Hippocampal formation (tissue), 2 donors: ENCODE measurements at places on chromosomes 1 and 21.

- DNase-seq = no peak
These were observed 127.3 kb downstream of the HHIPL2 start for GRCh38 chr1:222420633-222421032.

DNA sequence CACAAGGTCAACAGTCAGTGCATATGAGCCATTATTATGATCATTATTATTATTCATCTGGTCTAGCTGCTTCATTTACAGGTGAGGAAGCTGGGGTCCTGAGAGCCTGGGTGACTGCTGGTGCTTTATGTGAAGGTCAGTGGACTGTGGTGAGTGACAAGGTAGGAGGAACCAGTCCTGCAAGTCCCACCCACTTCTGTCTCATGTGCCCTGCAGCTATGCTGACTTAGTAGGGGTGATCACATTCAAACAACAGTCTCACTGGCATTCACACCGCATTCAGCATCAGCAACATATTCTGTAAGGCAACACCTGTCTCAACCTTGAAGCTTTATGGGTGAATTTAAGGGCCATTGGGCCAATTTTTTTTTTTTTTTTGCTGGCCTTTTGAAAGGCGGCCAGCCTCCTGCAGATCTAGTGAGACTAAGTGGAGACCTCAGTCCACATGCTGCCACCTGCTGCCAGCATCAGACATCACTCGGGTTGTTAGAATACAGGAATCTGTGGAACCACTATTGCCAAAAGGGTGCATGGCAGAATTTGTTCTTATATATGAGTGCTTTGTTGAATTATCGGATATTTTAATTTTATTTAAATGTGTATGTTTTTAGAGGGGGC lies 59.9 kb upstream of the CACNA1E start:
- no peak for DNase-seq

- DNase-seq = no peak
These were observed at the start of gene PYHIN1 for GRCh38 chr1:158931055-158931737. PYHIN1 (plus strand) TSS chr1:158931552; CDS start chr1:158936911, 5,359 bp downstream.

GRCh38 chr21:18655931-18656330 lies 252.3 kb upstream of the TMPRSS15 start:
- DNase-seq = no peak

- peak; percentile 49 for DNase-seq
These were observed 34.3 kb downstream of the SLC35D1 start for GRCh38 chr1:67019600-67020136.

DNA sequence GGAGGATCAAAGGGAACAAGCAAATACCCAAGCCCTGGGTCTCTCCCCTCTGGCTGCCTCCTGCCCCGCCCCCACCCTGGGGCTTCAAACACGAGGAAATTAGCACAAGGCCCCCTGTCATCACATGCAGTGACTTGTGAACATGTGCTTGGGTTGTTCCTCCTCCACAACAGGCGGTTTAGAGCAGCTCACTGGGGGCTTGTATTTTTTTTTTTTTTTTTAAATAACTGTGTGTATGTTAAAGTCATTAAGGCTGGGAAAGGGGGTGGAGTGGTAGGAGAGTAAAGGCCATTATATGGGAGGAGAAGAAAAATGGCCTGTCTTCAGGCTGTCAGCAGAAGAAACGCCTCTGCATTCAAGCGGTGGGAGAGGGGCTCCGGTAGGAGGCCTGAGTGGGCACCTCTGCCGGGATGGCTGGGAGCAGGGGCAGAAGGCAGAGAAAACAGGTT lies 64.2 kb downstream of the PLXNA2 start:
- DNase-seq = no peak

GRCh38 chr1:202661136-202661845 lies 49.0 kb downstream of the SYT2 start:
- DNase-seq = no peak

GRCh38 chr1:47187231-47187925 lies 2.5 kb downstream of the PDZK1IP1 start:
- DNase-seq = no peak

GRCh38 chr1:119008483-119009311 lies 20.6 kb upstream of the TBX15 start:
- DNase-seq = peak; percentile 5

- no peak for DNase-seq
These were observed 14.6 kb downstream of the PTPRF start for GRCh38 chr1:43545339-43545694.

GRCh38 chr21:44846485-44847260 lies 26.8 kb downstream of the PTTG1IP start:
- DNase-seq = no peak

- DNase-seq = no peak
These were observed 124.6 kb upstream of the CAMK1G start for GRCh38 chr1:209458921-209459320.

DNA sequence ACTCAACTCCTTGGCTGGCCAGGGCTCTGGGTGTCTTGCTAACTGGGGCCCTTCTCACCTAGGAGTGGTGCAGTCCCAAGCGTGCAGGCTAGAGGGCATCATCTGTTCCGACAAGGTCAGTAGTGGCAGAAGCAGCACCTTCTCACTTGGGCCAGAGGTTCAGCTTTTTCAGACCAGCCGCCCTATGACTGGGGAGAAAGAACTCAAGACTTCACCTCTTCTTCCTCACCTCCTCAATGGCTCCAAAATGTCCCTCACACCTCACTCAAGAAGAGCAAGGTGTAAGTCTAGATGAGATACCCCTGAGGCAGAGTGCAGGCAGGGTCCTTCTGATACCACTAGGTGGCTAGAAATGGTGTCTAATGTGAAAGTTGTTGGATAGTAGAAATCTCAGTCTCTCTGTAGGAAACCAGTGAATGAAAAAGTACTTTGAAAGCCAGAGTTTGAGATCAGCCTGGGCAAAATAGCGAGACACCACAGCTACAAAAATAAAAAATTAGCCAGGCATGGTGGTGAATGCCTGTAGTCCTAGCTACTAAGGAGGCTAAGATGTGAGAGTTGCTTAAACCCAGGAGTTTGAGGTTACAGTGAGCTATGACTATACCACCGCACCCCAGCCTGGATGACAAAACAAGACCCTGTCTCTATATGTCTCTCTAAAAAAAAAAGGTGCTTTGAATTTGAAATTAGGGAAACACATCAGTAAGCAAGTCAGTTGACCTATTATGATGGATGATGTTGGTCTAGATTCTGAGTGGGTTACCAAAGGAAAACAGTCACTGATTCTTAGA lies 8.6 kb upstream of the IL20 start:
- DNase-seq = no peak

GRCh38 chr1:99657213-99658030 lies 11.5 kb downstream of the PALMD start:
- DNase-seq = no peak

DNA sequence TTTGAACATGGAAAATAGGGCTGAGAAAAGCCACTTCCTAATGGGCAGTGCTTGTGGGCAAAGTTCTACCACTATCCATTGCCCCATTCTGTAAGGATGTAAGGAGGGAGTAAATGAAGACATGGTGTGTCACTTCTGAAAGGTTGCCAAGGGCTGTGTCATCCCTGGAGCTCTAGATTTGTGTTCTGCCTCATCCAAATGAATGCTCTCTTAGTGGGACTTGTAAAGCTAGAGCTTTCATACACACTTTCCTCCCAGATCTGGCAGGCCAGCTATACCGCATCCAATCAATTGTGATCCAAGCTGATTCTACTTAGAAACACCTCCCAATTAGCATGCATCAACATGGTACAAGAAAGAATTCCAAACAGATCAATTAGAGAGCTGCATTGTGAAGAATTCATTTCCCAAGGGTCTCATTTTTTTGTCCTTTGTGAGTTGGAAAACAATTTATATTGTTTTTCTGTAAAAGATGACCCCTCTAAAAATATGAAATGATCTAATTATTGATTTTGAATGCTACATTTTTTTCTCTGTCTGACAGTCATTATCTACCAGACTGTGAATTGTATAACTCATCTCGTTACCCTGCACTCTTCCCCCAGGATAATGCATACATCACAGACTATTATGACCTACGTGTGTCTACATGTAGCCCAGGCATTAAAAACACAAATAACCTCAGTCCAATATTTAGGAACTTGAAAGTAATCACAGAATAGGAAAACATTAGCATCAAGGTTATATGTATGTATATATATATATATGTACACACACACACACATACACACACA lies 117.1 kb upstream of the DUSP10 start:
- no peak for DNase-seq

DNA sequence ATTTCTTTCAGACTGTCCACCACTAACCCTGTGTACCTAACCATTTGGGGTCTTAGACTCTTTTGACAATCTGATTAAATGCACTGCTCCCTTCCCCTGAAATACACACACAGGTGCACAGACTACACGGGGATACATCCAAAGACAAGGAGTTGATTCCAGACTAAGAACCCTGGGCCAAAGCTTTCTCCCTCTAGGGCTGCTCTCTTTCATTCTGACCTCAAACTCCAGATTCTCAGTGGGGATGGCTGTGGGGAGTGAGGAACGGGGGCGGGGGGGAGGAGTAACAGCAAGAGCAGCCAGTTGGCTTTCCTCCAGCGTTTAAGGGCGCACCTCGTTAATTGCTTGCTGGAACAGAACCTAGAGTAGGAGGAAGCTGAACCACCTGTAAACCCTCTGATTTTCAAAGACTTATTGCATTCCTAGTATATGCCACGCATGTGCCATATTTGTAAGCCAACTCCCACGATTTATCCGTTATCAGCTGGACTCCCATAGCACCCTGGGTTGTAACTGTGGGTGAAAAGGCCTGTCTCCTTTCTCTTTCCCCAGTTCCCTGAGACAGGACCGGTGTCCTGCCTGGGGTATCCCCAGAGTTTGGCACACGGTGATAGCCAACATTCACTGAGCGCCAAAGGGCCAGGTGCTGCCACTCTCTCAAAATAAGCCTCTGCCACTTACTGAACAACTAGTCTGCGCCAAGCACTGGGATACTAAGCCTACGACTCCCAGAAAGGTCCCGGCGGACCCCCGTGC lies 920 bp downstream of the MTHFR start:
- DNase-seq = no peak

DNA sequence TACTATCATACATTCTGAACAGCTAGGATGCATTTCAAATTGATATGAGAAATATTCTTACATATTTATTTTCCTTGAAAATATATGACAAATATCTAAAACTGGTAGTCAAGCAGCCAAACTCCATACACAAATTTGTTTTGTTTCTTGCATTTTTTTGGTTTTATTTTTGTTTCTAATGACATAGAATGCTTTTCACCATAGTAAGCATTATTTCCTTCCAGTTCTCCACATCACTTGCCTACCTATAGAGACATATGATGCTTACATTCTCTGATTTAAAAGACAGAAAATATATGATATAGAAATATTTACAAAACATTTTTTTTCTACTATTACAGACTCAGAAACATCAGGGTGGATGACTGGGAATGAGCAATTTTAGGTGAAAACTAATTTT lies 726.4 kb upstream of the ADGRL4 start:
- no peak for DNase-seq

DNA sequence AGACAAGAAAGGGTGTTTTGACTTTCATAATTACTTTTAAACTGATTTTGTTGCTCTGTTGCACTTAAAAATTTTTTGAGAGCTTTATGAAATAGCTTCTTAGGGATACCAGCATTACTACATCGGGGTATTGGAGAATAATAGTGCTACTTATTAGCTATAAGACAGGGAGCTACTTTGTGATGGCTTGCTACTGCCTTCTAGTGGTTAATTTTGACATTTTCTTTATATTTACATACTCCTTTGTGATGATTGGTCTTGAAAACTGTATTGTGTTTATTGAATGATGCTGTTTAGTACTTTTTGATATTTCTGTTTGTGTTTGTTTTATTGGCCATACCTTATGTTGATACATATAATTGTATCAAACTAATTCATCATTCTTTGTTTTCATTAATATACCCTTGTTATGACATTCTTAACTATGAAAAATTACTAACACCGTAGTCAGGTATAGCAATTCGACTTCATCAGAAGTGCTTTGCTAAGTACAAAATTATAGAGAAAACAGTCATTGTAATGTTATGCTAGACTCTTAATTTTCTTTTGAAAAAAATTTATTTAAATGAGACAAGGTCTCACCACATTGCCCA lies 85.5 kb downstream of the CLIC4 start:
- DNase-seq = no peak

DNA sequence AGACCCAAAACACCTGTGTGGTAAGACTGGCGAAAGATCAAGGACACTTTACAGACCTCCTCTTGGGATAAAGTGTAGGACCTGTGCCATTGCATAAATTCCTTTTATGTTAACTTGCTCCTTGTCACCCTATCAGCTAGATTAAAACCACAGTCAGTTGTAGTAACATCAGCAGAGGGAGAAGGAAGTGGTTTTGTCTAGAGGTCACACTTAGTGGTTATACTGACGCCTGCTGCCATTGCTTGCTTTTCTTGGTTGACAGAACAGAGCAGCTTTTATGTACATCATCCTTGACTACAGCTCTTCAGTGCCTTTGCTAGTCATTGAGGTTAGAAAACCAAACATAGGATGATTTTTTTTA lies 101.4 kb downstream of the PBX1 start:
- no peak for DNase-seq

- DNase-seq = no peak
These were observed 10.1 kb downstream of the EIF2B3 start for GRCh38 chr1:44976252-44976651.

DNA sequence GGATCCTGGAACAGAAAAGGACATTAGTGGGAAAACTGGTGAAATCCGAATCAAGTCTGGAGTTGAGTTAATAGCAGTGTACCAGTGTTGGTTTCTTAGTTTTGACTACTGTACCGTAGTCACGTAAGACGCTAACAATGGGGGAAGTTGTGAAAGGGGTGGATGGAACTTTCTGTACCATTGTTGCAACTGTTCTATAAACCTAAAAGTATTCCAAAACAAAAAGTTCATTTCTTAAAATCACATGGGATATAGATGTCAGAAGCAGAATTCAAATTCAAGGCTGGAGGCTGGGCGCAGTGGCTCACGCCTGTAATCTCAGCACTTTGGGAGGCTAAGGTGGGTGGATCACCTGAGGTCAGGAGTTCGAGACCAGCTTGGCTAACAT lies 16.9 kb downstream of the ARHGEF19 start:
- no peak for DNase-seq

DNA sequence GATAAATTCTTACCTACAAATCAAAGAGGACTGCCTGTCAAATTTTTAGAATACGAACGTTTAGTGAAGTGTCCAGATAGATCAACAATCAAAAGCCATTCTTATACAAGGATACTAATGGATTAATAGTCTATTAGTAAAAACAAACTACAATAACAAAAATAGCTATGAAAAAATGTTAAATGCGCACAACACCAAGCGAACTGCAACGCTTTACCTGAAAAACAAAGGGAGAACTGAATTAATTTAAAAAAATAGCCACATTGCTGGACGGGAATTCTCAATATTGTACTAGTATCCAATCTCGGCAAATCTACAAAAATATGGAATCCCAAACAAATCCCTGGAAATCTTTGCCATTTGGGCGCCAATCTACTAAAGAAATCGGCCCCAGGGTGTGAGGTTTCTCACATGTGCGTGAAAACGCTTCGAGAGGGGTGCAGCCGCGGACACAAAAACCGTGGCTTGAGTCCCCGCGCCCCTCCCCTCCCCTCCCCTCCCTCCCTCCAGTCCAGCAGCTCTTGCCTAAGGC lies 55.6 kb downstream of the TRAF5 start:
- no peak for DNase-seq

DNA sequence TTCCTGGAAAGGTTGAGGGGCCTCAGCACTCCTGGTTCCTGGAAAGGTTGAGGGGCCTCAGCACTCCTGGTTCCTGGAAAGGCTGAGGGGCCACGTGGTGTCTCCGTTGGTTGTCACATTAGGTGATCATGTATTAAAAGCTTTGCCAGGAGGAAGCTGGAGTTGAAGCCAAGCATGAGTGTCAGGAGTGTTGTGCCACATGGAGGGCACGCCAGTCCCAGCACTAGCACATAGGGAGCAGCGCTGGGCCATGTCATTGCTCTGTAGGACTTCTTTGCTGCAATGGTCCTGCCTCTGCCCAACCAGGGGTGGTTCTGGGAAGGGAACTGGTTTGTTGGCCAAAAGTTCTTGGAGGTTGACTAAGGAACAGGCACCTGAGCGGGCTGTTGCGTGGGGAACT lies 13.3 kb downstream of the ATP5PO start:
- no peak for DNase-seq
